ENCODE measurements at places on chromosomes 3 and 15. TPM values are rescaled to one million over a fixed set of nuclear protein-coding genes. Genes with fewer than 3 reads are reported as not detected.

DNA sequence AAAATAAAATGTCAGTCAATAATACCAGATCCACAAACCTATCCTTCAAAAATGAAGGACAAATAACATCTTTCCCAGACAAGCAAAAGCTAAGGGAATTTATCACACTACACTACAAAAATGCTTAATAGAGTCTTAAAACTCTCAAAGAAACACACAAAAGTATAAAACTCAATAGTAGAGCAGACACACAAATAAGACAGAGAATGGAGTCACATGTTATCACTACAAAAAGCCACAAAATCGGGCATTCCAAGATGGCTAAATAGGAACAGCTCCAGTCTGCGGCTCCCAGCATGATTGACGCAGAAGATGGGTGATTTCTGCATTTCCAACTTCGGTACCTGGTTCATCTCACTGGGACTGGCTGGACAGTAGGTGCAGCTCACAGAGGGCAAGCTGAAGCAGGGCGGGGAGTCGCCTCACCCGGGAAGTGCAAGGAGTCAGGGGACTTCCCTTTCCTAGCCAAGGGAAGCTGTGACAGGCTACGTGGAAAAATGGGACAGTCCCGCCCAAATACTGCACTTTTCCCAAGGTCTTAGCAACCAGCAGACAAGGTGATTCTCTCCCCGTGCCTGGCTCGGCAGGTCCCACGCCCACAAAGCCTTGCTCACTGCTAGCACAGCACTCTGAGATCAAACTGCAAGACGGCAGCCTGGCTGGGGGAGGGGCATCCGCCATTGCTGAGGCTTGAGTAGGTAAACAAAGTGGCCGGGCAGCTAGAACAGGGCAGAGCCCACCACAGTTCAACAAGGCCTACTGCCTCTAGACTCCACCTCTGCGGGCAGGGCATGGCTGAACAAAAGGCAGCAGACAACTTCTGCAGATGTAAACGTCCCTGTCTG is 46.3 kb downstream of the SENP7 start:
- no peak for DNase-seq
- H3K4me3 ChIP-seq, result no peak overlapping the region
- H3K36me3 ChIP-seq, result no peaks in the 10 kb centered on the region

DNA sequence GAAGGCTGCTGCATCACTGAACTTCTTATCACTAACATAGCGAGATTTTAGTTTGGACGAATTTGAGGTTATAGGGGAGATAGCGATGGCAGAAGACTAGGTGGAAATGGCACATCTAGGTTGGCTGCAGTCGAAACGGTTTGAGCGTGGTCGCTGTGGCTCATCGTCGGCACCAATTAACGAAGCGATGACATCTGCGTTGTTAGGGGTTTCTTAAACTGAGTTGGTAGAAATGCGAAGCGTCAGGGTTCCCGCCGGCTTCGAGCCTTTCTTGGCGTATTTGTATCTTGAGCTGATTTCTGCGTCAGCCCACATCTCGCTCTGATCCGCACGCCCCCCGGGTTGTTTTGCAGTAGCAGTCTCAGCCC is 319 bp downstream of the LNP1 start:
- no peaks in the 10 kb centered on the region for H3K27me3 ChIP-seq
- peaks cover 23% of the 10 kb centered on the region for H3K4me1 ChIP-seq
- DNase-seq, result no peak
- no peaks in the 10 kb centered on the region for H3K36me3 ChIP-seq
- H3K4me3 ChIP-seq, result peak overlapping the region; percentile 76
- H3K27ac ChIP-seq, result peak overlapping the region; percentile 75

GRCh38 chr3:55313666-55314065 is 173.4 kb downstream of the WNT5A start:
- no peaks in the 10 kb centered on the region for H3K36me3 ChIP-seq
- no peak for DNase-seq
- H3K27ac ChIP-seq, result no peak overlapping the region
- no peaks in the 10 kb centered on the region for H3K4me1 ChIP-seq
- H3K27me3 ChIP-seq, result no peaks in the 10 kb centered on the region
- H3K4me3 ChIP-seq, result no peak overlapping the region

GRCh38 chr15:95883064-95883463 is 447.4 kb upstream of the NR2F2 start:
- no peaks in the 10 kb centered on the region for H3K27me3 ChIP-seq
- H3K4me3 ChIP-seq, result no peak overlapping the region
- H3K36me3 ChIP-seq, result no peaks in the 10 kb centered on the region
- H3K4me1 ChIP-seq, result peaks cover 22% of the 10 kb centered on the region
- no peak for DNase-seq
- no peak overlapping the region for H3K27ac ChIP-seq

COLQ gene
- 2.0 TPM for polyA plus RNA-seq
